NCI-H2029 treated with DMSO at 0.1 percent for 48 hours (cell line): ENCODE measurements at places on chromosomes 16 and 17.

GRCh38 chr16:11356573-11357331 is 11.5 kb downstream of the RMI2 start:
- DNase-seq, result no peak

- no peak for DNase-seq
Observed at GRCh38 chr17:11618861-11619566, 20.7 kb downstream of the DNAH9 start.

DNA sequence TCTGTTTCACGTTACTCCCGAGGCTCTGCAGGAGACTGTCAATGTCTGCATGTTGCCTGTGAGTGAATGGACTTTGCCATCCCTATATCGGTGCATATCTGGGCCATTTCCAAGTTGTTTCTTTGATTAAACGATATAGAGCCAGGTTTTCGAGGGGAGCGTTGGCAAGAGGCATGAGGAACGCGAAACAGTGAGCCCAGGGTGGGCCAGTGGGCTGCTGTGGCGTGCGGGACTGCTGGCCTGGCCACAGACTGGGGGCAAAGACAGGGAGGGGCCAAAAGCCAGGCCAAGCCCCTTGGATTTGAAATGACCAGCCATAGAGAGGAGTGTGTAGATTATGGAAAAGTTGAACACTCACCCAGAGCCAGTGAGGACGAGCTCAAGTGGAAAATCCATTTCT is 3.5 kb downstream of the CRHR1 start:
- DNase-seq, result no peak

DNA sequence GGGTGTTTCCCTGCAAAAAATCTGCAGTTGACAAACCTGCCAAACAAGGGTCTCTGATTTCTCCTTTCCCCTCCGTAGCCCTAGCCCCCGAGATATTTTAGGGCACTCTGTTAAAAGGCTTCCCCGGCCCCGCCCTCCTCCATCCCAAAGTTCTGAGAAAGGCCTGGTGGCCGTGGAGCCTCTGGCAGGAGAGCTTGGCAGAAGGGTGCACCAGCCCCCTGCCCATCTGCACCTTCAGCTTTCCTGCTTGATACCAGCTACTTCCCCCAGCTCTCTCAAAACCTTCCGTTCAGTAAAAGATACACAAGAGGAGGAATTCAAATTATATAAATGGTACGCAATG is 711 bp upstream of the CANT1 start:
- no peak for DNase-seq
